CD4-positive, alpha-beta T cell treated with Interleukin-1 beta for 1 hour (primary cell): ENCODE measurements at places on chromosomes 1 and 21.

GRCh38 chr1:182768963-182769362 is 20.6 kb upstream of the NPL start:
- no peak for DNase-seq

- no peak for DNase-seq
Measured at GRCh38 chr1:36238433-36238832, 14.2 kb downstream of the THRAP3 start.

DNA sequence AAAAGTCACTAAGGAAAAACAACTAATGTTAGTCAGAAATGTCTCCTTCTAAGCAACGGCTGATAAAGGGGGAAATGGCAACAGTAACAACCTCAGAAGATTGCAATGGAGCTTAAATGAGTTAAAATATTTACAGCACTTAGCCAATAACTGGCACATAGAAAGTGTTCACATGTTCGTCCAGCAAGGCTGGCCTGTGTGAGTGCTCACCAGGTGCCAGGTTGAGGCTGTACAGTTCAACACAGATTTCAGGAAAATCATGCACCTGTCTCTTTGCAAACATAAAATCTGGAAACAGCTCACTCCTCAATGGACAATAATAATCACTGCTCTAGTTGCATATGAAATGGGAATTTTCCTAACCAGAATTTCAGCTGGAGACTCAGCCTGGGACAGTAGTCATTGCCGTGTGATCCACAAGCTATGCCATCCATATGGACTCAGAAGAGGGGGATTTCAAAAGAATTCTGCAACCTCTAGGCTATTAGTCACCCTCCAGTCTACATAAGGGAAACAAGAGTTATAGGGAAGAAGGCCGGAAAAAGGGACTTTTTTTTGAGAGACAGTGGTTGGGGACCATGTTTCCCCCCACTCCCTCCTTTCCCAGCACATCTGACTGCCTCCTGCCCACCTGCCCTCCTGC is 68.6 kb downstream of the SYDE2 start:
- no peak for DNase-seq

- DNase-seq: no peak
Measured at GRCh38 chr1:101915597-101915996, 81.1 kb downstream of the OLFM3 start.

- DNase-seq: no peak
Measured at GRCh38 chr1:18175530-18176377, 68.2 kb downstream of the IGSF21 start.
